Stimulated activated CD4-positive, alpha-beta T cell treated with anti-CD3 and anti-CD28 coated beads, TNF-alpha, amount 100 ng/mL, for 4 hours (primary cell): ENCODE measurements at places on chromosomes 7 and 10.
A peak's percentile ranks its signal among the peaks of the same experiment; 100 is the strongest.

DNA sequence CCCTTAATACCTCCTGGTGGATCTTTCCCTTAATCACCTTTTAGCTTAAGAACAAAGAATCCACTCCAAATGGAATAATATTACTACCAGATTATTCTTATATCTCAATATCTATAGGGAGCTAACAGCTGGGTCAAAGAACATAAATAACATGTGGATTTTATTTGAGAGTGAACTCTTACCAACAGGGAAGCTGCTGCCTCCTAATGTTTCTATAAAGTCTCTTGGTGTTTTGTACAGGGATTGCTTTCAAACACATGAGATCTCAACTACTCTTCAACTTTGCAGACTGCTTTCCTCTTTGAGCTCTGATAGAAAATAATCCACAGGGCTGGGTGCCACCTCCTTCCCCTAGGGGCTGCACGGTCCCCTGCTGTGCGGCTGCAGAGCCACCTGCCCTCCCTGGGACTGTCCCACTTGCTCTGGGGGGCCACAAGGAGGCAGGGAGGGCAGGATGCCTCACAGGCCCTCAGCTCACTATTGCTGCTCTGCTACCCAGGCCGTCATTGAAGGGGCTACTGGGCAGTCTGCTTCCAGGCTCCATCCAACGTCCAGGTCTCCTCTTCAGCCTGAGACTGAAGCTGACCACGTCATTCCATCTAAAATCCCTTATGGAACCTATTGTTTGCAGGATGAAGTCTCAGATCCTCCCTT lies 191.2 kb downstream of the CXCL12 start:
- DNase-seq = no peak

- DNase-seq = no peak
Measured at GRCh38 chr10:26821699-26822570, 38.8 kb downstream of the ABI1 start.

DNA sequence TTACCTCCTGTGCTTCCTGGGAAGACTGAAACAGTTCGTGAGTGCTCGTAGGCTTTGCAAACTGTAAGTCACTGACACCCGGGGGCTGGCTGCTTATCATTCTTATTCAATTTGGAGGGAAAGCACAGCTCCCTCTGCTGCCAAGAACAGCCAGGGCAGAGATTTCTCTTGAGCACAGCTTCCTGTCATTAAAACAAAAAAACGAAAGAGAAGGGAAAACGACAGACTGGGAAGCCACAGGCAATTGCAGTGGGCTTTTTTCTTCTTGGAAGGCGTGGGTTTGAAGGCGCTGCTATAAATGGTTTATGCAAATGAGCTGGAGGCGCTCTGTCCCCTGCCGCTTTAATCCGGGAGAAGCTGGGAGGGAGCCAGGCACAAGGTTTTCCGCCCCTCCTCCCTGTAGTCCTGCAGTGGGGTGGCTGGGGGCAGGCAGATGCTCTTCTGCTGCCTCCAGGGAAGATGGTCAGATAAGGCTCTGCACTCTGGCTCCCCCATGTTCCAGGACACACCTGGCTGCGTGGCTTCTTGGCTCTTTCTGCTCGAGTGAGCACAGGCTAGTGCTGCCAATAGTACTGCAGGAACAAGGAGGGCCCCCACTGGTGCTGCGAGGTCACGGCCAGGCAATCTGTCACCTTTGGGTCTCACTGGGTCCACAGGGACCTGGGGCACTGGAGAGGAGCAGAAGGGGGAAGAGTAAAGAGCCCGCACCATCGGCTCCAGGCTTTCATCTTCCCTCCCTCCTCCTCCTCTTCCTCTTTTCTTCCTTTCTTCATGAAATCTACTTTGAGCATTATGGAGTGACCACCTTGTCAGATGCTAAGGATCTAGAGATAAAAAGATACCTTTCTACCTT lies 49.5 kb downstream of the NEURL1 start:
- DNase-seq = no peak

GRCh38 chr10:83533290-83533689 lies 606.0 kb upstream of the GHITM start:
- no peak for DNase-seq

- DNase-seq = no peak
Measured at GRCh38 chr7:80379034-80379982, 132.6 kb downstream of the GNAT3 start.

- DNase-seq = no peak
Measured at GRCh38 chr7:84328571-84328970, 134.0 kb upstream of the SEMA3A start.

- DNase-seq = peak; percentile 34
Measured at GRCh38 chr7:120792091-120792860, 65.7 kb downstream of the TSPAN12 start.

GRCh38 chr7:139034855-139035585 lies 822 bp downstream of the ZC3HAV1L start:
- peak; percentile 18 for DNase-seq
